ENCODE measurements at places on chromosomes 12 and 14.

GRCh38 chr12:48356041-48356768, 5.5 kb upstream of the ZNF641 start:
- no peak for DNase-seq

GRCh38 chr12:120468821-120469449, 613 bp downstream of the SRSF9 start:
- DNase-seq: peak; percentile 36

GRCh38 chr12:20946732-20947131, 136.2 kb downstream of the SLCO1B3 start:
- DNase-seq: peak; percentile 24

GRCh38 chr12:25937096-25937495, 21.4 kb upstream of the RASSF8 start:
- no peak for DNase-seq

DNA sequence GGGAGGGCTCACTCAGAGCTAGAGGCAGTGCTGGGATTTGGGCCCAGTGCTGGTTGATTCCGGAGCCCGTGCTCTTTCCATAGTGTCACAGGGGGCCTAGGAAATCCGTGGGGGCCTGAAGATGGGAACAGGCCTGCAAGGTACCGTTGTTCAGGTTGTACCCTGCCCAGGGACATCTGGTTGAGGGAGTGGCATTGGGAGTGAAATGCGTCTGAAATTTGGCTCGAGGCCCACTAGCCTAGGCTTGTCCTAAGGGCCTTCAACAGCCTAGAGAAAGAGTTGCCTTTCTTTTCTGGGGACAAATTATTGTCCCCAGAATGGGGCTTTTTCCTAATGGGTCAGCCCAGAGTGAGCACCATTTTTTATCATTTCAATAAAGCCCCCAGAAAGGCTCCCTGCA, 26.4 kb upstream of the FAM222A start:
- DNase-seq: no peak

DNA sequence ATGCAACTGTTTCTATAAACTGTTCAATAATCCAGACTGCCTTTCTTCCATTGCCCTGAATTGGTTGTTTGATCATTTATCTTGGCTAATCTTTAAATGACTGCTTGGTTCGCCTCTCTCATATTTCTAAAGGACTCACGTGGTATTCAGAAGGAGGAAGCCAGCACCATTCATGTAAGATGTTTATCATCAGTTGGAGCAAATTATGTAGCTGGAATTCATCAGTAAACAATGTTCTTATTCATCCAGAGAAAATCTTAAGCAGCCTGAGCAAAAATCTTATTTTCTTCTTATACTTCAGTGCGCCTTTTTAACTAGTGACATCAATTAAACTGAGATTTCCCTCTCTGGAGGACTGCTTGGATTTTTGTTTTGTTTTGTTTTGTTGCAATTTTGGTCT, 538.7 kb upstream of the TMEM132C start:
- DNase-seq: no peak

- no peak for DNase-seq
These were observed 70.9 kb downstream of the ACTN1 start for GRCh38 chr14:68908201-68908600.

- DNase-seq: no peak
These were observed 21.2 kb upstream of the CDCA4 start for GRCh38 chr14:105041841-105042765.

DNA sequence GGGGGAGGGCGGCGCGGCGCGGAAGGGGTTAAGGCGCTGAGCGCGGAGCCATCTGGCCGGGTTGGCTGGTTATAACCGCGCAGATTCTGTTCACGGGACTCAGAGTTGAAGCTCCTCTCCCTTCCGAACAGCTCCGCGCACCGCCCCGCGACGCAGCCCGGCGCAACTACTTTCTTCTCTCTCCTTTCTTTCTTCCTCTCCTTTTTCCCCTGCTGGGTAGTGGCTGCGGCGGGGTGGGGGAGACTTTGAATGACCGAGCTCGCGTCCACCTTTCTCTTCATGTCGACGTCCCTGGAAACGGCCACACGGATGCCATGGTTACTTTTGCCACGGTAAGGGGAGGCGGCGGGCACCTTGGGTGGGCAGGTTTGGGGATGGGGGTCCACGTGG, at the start of gene NTF3:
NTF3 (plus strand) TSS at position 98 of the 390 bp plus-strand sequence; CDS start at position 315, 217 bp downstream.
- DNase-seq: no peak

DNA sequence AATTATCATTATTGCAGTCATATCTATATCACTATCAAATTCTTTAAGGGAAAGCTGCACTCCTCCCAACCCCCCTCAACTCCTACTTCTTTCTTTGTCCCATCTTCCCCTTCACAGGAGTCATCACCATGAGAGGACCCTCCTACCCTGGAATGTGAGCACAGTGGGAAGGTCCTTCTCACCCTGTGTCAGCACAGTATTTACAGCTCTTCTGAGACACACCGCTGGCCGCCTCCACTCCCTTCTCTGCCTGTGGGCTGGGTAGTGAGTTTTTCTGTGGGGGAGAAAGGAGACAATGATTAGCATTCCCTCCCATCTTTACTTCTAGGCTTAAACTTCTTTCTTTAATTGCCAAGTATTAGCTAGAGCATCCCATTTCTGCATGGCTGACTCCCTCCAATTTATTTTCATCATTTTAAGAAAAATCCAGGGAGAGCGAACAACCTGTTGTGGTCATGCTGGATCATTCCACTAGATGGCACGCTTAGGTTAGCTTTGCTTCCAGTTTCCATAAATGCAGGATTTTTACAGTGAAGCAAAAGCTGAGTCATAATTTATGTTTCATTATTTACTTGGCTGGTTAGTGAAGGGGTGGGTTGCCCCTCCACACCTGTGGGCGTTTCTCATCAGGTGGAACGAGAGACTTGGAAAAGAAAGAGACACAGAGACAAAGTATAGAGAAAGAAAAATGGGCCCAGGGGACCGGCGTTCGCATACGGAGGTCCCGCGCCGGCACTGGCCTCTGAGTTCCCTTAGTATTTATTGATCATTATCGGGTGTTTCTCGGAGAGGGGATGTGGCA, 188.5 kb downstream of the ALX1 start:
- DNase-seq: peak; percentile 82

GRCh38 chr14:56745097-56745496, 65.2 kb downstream of the OTX2 start:
- no peak for DNase-seq

GRCh38 chr14:91164676-91165075, 50.8 kb downstream of the DGLUCY start:
- DNase-seq: no peak

- no peak for DNase-seq
These were observed 32.1 kb upstream of the GSG1 start for GRCh38 chr12:13135371-13136178.

DNA sequence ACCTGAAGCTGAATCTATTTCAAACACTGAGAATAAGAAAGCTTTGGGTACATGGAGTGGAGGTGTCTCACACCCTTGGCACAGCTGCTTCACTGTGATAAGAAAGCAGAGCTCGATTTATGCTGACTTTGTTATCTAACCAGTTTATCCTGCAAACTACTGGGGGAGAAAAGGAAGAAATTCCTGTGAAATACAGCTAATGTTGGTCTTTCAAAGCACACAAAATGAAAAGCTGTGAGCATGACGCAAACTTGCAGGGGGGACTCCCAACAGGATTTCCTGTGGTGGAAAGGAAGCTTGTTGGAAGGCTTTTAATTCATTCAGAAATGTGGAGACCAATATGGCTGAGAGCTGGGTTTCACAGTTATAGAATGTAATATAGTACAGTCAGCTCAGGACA, 53.4 kb downstream of the SRGAP1 start:
- peak; percentile 16 for DNase-seq

- peak; percentile 3 for DNase-seq
These were observed 507.0 kb downstream of the SNAPC1 start for GRCh38 chr14:62269204-62269603.
